Activated CD4-positive, CD25-positive, alpha-beta regulatory T cell (primary cell): ENCODE measurements at places on chromosomes 6 and 20.

DNA sequence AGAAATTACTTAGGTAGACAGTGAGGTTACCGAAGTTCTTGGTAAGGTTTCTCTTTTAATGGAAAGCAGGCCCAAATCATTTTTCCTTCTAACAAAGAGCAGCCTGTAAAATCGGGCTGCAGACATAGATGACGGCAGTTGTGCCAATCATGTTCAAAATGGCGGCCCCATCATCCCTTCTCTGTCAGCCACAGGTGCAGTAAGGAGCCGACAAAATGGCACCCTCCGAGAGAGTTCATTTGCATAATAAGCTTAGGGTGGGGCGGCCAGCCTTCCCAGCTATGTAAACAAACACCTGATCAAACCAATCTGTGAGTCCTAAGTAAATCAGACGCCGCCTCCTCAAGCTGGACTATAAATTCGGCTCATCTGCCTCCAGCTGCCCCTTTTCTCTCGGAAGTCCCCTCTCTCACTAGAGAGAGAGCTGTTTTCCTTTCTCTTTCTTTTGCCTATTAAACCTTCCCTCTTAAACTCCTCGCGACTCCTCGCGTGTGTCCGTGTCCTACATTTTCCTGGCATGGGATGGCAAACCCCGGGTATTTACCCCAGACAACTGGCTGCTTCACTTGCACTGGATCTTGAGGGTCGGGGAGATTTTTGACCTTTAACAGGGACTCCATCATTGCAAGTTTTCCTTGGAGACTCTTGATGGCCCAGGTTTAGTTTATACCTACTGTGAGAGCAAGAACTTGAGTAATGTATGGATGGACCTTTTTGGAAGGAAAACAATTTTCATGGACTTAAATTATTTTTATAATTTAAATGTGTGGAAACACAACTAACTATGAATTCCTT lies 8.9 kb upstream of the DDR1 start:
- no peak for DNase-seq

DNA sequence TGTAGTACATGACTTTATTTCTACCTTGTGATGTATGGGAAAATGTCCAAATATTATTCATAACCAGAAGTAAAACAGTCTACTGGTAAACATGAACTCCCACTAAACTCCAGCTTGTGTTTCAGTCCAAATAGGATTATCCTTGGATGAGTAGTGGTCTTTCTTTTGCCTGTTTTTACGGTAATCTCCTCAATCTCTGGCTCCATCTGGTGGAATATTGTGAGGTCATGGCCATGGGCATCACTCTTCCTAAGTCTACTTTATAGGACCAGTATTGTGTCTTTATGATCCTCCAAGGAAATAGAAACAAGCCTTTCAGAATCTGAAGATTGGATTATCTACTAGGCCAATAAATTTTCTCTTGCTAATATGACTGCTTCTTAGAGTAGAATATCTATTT lies 505.0 kb downstream of the BMP2 start:
- no peak for DNase-seq

- DNase-seq: no peak
These were observed 82.2 kb downstream of the BACH2 start for GRCh38 chr6:90214461-90214860.

DNA sequence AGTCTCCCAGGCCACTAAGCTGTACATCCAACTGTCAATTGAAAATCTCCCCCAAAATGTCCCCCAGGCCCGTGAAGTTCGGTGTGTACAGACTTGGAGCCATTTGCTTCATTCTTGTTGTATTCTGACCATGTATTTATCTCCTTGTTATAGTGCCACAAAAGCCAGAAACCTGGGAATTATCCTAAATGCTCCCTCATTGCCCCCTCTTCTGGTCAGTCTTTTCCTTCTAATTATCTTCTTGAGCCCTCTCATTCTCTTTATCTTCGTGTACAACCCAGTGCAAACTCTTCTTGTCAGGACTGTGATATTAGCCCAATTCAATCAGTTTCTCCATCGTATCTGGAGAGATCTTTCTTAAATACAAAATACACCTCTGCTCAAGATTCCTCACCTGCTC lies 64.7 kb downstream of the RFX6 start:
- no peak for DNase-seq

- DNase-seq: no peak
These were observed 62.0 kb upstream of the HIVEP1 start for GRCh38 chr6:11950109-11950508.

DNA sequence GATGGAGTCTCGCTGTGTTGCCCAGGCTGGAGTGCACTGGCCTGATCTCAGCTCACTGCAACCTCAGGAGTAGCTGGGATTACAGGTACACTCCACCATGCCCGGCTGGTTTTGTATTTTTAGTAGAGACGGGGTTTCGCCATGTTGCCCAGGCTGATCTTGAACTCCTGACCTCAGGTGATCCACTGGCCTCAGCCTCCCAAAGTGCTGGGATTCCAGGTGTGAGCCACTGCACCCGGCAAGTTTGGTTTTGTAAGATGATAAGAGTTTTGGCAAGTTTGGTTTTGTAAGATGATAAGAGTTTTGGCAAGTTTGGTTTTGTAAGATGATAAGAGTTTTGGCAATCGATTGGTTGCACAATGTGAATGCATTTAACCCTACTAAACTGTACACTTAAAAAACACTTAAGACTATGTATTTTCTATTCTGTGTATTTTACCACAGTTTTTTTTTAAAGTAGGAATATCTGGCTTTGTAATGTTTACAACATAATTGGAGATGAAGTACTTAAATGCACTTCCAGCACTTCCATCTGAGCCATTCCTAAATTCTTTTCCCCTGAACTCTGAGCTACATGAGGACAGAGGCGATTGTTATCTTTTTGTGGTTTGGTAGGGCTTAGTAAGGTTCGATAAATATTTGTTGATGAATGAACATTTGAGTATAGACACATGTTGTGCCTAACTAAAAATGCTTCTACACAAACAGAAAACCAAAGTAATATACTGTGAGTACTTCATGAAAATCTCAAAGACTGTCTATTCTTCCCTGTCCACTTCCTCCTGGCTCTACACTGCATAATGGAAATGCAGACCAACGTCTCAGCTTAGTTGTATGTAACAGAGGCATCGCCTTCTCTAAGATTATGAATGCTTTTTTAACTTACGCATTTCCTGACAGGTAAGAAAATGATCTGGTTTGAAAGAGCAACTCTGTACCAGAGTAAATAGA lies 18.8 kb downstream of the SAMHD1 start:
- no peak for DNase-seq
